ENCODE measurements at places on chromosomes 6 and 20. TPM values are rescaled to one million over a fixed set of nuclear protein-coding genes. Genes with fewer than 3 reads are reported as not detected.

The NRM gene
- total RNA-seq, result 5.1 TPM

The OR2H1 gene
- total RNA-seq, result not detected

The TAF11 gene
- total RNA-seq, result 14.9 TPM

The HDGFL1 gene
- total RNA-seq, result not detected

The SEL1L2 gene
- total RNA-seq, result not detected

The GSTA3 gene
- not detected for total RNA-seq

The ISM1 gene
- 3.4 TPM for total RNA-seq

The HLA-DRB5 gene
- 0.49 TPM for total RNA-seq

The TINAG gene
- total RNA-seq, result not detected

The SLC17A3 gene
- total RNA-seq, result not detected

The TTLL9 gene
- total RNA-seq, result not detected

The VGLL2 gene
- total RNA-seq, result not detected

The PPP1R16B gene
- not detected for total RNA-seq

The GLP1R gene
- total RNA-seq, result not detected

The MUC22 gene
- not detected for total RNA-seq

The WFDC6 gene
- total RNA-seq, result not detected

The GJA10 gene
- total RNA-seq, result not detected

The SLC22A7 gene
- not detected for total RNA-seq

The BHLHE23 gene
- total RNA-seq, result not detected

The ZNF391 gene
- 0.49 TPM for total RNA-seq

The CLVS2 gene
- total RNA-seq, result not detected

The HLA-DQB2 gene
- total RNA-seq, result not detected

The LAMA2 gene
- 114 TPM for total RNA-seq

The GRIK2 gene
- 1.5 TPM for total RNA-seq

The CCN6 gene
- not detected for total RNA-seq

The LIN28B gene
- total RNA-seq, result not detected

The ANGPT4 gene
- total RNA-seq, result under 0.01 TPM

The BFSP1 gene
- 2.3 TPM for total RNA-seq

The LCA5 gene
- 5.4 TPM for total RNA-seq

The MAS1 gene
- not detected for total RNA-seq

The RBPJL gene
- not detected for total RNA-seq

The PPIL6 gene
- total RNA-seq, result 2.1 TPM

The IL17F gene
- not detected for total RNA-seq

The LY6G6D gene
- total RNA-seq, result not detected

The GINS1 gene
- 1.8 TPM for total RNA-seq
